ENCODE measurements at places on chromosomes 4 and X.

GRCh38 chr4:139469869-139470268 lies 15.9 kb downstream of the RAB33B start:
- DNase-seq: no peak

- DNase-seq: no peak
These were observed 110.8 kb upstream of the DGKK start for GRCh38 chrX:50581405-50581804.

- DNase-seq: no peak
These were observed 335 bp upstream of the CD38 start for GRCh38 chr4:15777697-15778288.

DNA sequence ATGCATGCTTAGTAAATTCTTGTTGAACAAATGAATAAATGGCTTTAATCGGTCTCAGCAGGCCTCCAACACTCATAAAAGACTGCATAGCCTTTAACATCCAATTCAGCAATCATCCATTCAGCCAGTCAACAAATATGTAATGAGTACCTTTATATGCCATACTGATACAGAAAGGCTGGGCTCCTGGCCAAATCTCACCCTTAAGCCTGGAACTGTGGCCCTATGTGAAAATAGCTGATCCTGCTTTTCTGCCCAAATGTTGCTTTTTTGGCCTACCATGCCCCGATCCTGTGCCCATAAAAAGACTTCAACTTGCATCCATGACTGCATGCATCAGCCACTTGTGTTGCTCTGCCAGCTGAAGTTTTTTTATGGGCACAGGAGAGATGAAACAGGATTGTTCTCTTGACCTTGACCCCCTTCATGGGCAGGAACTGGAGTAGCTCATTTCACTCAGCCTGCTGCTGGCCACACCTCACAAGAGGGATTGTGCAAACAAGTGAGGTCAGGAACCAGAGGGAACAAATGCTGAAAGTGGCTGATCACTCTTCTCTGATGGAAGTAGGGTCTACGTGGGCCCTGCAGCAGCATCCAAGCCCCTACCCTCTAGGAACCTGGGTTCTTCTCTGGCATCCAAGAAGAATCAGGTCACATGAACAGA lies 75.6 kb downstream of the NPY1R start:
- no peak for DNase-seq

- no peak for DNase-seq
These were observed 233.9 kb upstream of the EDA2R start for GRCh38 chrX:66872771-66873170.

DNA sequence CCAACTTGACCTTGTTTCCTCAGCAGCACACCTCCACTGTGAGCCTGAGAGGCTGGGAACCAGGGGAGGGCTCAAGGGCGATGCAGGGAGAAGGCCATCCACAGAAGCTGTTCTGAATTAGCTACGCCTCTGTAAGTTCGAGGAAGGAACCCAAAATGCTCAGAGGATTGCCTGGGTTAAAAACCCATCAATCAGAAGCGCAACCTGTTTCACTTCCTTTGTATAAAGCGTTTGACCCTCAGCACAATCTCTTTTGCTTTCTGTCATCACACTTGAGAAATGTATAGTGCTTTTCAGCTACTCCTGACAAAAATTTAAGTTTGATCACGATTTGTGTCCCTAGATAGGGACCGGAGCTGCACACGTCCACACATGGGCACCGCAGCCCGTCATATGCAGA lies 48.0 kb upstream of the MAP3K15 start:
- no peak for DNase-seq

- no peak for DNase-seq
These were observed 106.4 kb downstream of the RAPGEF2 start for GRCh38 chr4:159209249-159209648.

GRCh38 chrX:46311581-46312120 lies 233.6 kb downstream of the ZNF674 start:
- DNase-seq: no peak

GRCh38 chr4:153408932-153409331 lies 57.2 kb upstream of the TMEM131L start:
- DNase-seq: no peak

GRCh38 chr4:41514169-41514568 lies 23.8 kb upstream of the LIMCH1 start:
- DNase-seq: no peak
